T-helper 2 cell (primary cell): ENCODE measurements at places on chromosomes 7 and 10.

DNA sequence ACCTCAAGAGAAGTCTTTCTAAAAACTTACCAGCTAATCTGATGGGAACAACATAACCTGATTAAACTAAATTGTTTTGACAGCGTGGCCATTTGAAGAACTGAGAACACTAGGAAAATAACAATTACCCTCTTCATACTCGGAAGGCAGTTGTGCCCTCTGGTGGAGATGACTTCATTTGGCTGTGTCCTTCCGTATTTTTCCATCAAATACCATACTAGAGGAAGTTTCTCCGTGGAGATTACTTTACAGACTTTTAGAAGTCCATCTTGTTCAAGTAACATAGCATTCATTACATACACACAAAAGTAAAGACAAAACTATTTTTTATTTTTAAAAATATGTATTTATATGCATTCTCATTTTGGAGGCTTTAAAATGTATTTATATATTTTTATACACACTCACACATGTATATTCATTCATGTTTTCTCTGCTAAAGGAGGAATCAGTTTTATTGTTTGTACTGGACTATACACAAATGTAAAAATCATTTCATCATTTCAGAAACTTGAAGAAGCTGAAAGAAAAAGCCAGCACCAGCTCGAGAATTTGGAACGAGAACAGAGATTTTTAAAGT, 25.2 kb downstream of the SMNDC1 start:
- DNase-seq, result peak; percentile 20

GRCh38 chr7:55572378-55573233, at the start of gene VOPP1:
Gene VOPP1 (minus strand): TSS chr7:55572502. CDS start chr7:55572324, 178 bp downstream.
- peak; percentile 50 for DNase-seq

- DNase-seq, result no peak
Measured at GRCh38 chr10:44358080-44358771, 26.7 kb downstream of the CXCL12 start.

- no peak for DNase-seq
Measured at GRCh38 chr7:87003872-87004798, 55.3 kb downstream of the ELAPOR2 start.

- DNase-seq, result no peak
Measured at GRCh38 chr7:30713392-30713791, 31.1 kb upstream of the CRHR2 start.
